ENCODE measurements at places on chromosomes 6 and 20.

DNA sequence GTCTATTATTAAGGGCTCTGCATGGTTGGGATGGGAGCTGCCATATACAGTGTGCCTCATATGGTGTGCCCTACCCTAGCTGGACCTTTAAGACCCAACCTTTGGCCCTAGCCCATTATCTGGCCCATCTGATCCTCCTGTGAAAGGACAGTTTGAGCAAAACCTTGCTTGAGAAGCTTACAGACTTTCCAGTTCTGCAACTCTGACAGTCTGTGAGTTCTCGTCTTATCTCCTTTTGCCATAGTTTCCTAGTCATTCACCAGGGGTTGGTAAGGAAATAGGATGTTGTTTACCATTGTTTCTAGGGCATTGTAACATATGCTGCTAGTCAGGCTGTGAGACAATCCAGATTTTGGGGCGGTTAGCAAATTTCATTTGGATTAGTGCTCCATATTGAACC is 17.2 kb downstream of the CTNNBL1 start:
- no peak for DNase-seq

- no peak for DNase-seq
Observed at GRCh38 chr20:62635852-62636251, 6.5 kb upstream of the SLCO4A1 start.

DNA sequence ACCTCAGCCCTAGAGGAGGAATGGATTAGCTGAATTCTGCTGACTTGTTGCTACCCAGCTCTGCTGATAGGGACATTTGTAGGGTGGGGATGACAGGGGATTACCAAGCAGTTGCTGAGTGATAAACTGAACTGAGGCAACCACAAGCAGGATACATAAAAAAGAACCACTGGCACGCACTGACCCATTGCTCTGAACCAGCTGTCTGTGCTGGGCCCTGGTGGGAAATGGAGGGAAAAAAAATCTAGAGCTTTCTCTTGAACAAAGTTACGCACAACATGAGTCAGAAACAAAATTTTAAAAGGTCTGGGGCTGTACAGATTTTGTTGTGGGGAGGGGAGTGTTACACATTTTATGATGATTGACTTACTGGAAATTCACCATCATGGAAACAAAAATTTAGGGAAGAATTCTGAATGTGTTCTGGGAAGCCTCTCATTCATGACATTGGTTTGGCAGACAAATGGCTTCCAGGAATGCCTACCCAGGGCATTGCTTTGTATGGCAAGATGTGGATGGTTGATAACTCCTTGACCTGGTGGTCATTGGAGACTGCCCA is 37.7 kb downstream of the FOXO3 start:
- no peak for DNase-seq

DNA sequence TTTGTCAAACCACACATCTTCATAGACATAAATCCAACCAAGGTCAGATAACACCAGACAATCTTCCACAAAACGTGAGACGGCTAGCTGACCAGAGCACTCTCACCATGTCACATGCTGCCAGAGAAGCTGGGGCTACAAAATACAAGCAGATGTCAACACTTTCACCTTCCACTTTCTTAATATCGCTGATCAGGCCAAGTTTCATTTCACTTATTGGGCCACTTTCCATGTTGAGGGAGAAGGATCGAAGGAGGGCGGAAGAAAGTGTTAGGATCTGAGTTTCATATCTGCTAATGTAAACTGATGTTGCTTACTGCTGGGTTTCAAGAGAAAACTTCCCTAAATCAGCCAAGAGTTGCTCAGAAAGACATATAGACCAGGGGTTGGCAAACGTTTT is 177.0 kb upstream of the PRDM1 start:
- no peak for DNase-seq

All from spinal cord (tissue), 10 donors.